ENCODE measurements at places on chromosomes 7 and 10. TPM values are rescaled to one million over a fixed set of nuclear protein-coding genes. Genes with fewer than 3 reads are reported as not detected.

The TWIST1 gene
- 12.0 TPM for total RNA-seq

The MOGAT3 gene
- total RNA-seq = not detected

The FKBP6 gene
- total RNA-seq = under 0.01 TPM

The FAM200A gene
- total RNA-seq = 6.8 TPM

The NUDT13 gene
- total RNA-seq = 2.1 TPM

The ADCK2 gene
- 15.1 TPM for total RNA-seq

The LZTS2 gene
- total RNA-seq = 37.6 TPM

The LBX1 gene
- 3.1 TPM for total RNA-seq

The HPS1 gene
- total RNA-seq = 8.9 TPM

The PON1 gene
- total RNA-seq = not detected

The PPRC1 gene
- 7.3 TPM for total RNA-seq

The ATP6V1F gene
- 66.3 TPM for total RNA-seq

The AKR1C3 gene
- 1.6 TPM for total RNA-seq

The TBXAS1 gene
- 9.9 TPM for total RNA-seq

The CRHR2 gene
- under 0.01 TPM for total RNA-seq

The PRRT4 gene
- 6.8 TPM for total RNA-seq

The PKD1L1 gene
- total RNA-seq = 0.52 TPM

The SEPHS1 gene
- 25.1 TPM for total RNA-seq

The COL28A1 gene
- total RNA-seq = 2.1 TPM

The CNPY1 gene
- total RNA-seq = 0.52 TPM

The GRID2IP gene
- total RNA-seq = not detected

The HOXA4 gene
- 2.1 TPM for total RNA-seq

The MACROH2A2 gene
- 8.4 TPM for total RNA-seq

The SPDYE9 gene
- total RNA-seq = not detected

The OGDH gene
- total RNA-seq = 70.5 TPM

The MINPP1 gene
- total RNA-seq = 14.1 TPM

The MYL10 gene
- 8.4 TPM for total RNA-seq

The PNLIPRP2 gene
- not detected for total RNA-seq

The TIMM23 gene
- 61.6 TPM for total RNA-seq

The ANKRD1 gene
- total RNA-seq = 14.1 TPM

The ZP3 gene
- total RNA-seq = not detected

The ADD3 gene
- 113 TPM for total RNA-seq

The UPK3BL2 gene
- total RNA-seq = 2.6 TPM

The JCAD gene
- 19.8 TPM for total RNA-seq

The TMEM130 gene
- total RNA-seq = 0.52 TPM
